ENCODE measurements at places on chromosomes 4 and X.

- peak; percentile 8 for DNase-seq
These were observed 363.9 kb downstream of the MID1IP1 start for GRCh38 chrX:39165185-39165584.

DNA sequence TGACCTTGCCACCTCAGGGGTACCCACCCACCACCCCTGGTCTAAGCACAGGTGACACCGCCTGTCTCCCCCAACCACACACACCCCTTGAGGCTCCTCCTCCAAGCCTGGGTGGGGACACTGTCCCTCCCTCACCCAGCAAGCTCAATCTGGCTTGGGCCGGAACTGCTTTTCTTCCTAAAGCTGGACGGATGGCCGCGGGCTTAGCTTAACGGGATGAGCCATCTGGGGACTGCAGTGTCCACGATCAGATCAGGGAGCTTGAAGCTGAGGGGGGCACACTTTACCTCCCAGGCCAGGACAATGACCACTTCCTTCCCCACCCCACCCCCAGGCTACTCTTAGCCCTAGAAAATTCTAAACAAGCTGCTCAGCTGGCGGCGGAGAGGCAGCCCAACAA is 1.0 kb upstream of the SLC6A8 start:
- no peak for DNase-seq

DNA sequence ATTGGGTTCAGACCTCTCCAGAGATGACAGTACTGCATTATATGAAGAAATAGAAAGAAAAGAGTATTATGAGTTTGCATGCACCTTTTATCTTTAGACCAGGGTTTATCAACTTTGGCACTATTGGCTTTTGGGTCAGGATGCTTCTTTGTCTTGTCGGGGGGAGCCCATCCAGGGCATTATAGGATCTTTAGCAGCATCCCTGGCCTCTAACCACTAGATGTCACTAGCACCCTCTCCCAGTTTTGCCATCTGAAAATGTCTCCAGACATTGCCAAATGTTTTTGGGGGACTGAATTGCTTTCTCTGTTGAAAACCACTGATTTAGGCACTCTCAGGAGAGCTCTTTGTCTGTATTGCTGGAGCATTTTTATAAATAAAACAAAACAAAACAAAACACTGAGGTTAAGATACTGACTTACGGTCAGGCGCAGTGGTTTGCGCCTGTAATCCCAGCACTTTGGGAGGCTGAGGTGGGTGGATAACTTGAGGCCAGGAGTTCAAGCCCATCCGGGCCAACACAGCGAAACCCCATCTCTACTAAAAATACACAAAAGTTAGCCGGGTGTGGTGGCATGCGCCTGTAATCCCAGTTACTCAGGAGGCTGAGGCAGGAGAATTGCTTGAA is 23.6 kb downstream of the CA5B start:
- DNase-seq: peak; percentile 33

DNA sequence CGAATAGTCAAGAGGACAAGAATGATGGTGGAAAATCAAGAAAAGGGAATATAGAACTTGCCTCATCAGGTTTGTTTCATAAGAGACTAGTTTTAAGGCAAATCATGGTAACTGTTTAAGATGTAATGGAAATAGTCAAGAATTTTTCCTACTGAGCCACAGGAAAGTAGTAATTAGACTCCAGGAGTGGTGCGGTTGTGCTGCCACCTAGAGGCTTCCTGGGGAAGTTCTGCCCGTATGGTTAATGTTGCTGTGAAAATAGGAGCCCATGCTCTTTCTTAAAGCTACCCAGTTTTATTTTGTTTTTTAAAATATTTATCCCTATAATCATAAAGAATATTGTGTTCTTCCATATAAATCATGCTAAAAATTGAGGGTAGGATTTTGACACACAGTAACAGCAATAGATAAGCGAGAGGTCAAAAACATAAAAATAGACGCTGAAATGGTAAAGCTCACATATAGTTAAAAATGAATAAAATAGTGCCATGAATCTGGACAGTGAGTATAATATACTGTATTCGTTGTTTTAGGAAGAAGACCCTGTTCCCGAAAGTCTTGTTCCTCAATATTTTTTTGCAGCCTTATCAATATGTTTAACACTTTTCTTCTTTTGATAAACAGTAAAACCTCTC is 87.0 kb downstream of the PHOX2B start:
- peak; percentile 71 for DNase-seq

GRCh38 chr4:96312046-96312685 is 472.3 kb downstream of the PDHA2 start:
- peak; percentile 2 for DNase-seq

GRCh38 chrX:124338733-124339514 is 6.5 kb downstream of the TEX13D start:
- DNase-seq: no peak

DNA sequence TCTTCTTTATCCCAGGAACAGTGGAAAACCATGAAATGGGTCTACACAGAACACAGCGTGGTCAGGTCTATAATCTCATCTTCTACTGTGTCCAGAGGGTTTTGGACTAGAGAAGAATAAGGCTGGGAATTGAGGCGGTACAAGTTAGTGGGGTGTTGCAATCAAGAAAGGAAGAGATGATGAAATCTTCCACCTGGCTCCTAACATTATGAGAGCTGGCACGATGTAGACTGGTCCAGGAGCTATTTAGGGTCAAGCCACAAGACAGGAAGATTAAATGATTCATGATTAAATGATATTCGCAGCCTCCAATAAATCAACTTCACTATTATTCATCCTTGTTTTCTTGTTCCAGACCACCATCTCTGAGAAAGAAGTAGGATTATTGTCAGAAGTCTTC is 88.0 kb downstream of the ARSF start:
- DNase-seq: no peak

DNA sequence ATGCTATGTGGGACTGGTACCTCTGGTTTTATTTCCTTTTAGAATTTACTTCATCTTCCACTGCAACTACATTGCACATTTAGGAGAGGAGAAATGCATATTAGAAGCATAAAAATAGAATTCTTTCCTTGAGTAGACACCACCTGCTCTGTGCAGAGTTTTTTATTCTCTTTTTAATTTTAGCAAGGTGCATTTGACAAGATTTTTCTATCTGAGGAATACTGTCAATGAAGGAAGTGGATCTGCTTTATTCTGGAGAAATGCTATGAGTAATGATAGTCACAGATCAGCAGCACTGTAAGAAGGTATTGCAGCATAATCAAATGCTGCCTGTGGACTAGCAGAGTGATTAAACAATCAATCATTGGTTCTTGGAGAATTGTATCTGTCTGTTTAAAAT is 1038.3 kb downstream of the RAPGEF2 start:
- no peak for DNase-seq

- peak; percentile 71 for DNase-seq
These were observed 93.2 kb downstream of the EFNB1 start for GRCh38 chrX:68922013-68922412.

DNA sequence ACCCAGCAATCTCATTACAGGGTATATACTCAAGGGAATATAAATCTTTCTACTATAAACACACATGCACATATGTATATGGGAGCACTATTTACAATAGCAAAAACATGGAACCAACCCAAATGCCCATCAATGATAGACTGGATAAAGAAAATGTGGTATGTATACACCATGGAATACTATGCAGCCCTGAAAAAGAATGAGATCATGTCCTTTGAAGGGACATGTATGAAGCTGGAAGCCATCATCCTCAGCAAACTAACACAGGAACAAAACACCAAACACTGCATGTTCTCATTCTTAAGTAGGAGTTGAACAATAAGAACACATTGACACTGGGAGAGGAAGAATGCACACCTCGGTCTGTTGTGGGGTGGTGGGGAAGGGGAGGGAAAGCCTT is 80.6 kb upstream of the TBX22 start:
- DNase-seq: no peak

All from myocyte (in vitro differentiated cells).